ENCODE measurements at places on chromosomes 5 and 9.

- DNase-seq = no peak
Observed at GRCh38 chr5:109701792-109702191, 12.1 kb downstream of the MAN2A1 start.

- DNase-seq = no peak
Observed at GRCh38 chr5:73825736-73826135, 199.7 kb downstream of the ARHGEF28 start.

DNA sequence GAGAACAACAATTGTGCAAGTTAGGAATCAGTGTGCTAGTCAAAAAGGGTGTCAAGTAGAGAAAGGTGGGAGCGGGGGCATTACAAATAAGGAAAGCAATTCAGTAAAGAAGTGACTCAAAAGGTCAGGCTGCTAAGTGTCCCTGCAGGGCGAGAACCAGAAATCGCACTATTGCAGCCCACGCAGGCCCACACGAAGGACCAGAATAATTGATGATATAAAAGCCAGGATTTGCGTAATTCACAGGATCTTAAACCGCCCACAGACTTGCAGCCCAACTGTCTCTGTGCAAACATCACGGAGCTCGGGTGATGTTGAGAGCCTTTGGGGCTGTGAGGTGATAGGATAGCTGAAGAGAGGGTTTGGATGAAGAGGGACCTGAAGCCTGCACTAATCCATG is 349.0 kb downstream of the BRINP1 start:
- no peak for DNase-seq

GRCh38 chr5:179817890-179818745 is 2.6 kb upstream of the SQSTM1 start:
- DNase-seq = no peak

DNA sequence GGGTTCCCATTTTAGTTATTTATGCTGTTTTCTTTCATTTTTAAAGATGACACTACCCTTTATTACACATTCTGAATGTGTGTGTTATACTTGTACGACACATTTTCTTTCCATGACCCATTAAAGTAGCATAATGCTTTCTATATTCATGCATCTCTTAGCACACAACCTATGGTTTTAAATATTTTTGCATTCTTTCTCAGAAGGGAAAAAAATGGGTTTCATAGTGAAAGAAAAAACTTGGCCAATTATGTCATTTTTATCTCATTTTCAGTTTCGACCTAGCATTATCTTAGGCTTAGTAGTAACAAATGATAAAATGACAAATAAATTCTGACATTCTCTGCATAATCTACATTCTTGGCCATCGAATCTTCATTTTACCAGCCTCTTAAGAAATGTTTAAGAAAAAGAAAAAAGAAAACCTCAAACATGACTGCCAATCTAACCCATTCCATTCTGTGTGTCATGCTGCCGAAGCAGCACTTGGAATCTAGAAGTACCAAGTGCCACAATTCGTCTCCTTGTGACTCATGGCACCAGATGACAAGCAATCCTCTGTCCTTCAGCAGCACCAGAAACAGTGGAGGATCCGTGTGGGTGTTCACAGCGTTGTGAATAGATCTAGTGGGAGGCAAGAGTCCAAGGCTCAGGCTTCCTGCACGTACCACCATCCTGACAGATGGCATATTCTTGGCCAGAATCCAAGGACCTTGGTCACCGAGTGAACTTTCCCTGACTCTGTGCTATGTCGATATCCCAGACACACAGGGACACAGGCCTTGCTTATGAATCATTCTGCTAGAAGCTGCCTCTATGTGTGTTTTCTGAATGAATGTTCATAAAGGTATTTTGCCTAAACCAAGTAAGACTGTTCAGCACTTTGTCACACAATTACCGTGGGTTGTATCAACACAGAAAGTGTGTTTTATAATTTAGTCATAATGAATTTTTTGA is 502.7 kb downstream of the NR2F1-AS1 start:
- peak; percentile 85 for DNase-seq

GRCh38 chr5:53343187-53343586 is 137.2 kb upstream of the FST start:
- no peak for DNase-seq

- no peak for DNase-seq
Observed at GRCh38 chr5:172064358-172064757, 57.9 kb upstream of the FBXW11 start.

DNA sequence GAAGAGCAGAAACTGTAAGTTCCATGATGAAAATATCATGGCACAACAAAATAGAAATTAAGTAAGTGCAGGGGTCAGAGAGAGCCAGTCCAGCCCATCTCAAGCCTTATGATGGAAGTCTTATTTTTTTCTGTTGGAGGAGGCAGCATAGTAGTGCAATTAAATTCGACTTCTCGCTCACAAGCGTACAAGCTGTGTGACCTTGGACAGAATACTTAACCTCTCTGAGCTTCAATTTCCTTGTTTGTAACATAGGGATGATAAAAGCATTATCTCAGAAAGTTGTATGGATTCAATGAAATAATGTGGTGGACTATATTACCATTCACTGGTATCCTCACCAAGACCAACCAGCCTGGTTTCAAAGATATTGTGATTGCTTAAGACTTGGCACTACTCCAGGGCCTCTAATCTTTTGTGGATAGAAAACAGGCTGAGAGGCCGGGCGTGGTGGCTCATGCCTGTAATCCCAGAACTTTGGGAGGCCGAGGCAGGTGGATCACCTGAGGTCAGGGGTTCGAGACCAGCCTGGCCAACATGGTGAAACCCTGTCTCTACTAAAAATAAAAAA is 26.8 kb upstream of the MVB12B start:
- no peak for DNase-seq

- no peak for DNase-seq
Observed at GRCh38 chr9:136024696-136025316, 63.6 kb upstream of the UBAC1 start.

DNA sequence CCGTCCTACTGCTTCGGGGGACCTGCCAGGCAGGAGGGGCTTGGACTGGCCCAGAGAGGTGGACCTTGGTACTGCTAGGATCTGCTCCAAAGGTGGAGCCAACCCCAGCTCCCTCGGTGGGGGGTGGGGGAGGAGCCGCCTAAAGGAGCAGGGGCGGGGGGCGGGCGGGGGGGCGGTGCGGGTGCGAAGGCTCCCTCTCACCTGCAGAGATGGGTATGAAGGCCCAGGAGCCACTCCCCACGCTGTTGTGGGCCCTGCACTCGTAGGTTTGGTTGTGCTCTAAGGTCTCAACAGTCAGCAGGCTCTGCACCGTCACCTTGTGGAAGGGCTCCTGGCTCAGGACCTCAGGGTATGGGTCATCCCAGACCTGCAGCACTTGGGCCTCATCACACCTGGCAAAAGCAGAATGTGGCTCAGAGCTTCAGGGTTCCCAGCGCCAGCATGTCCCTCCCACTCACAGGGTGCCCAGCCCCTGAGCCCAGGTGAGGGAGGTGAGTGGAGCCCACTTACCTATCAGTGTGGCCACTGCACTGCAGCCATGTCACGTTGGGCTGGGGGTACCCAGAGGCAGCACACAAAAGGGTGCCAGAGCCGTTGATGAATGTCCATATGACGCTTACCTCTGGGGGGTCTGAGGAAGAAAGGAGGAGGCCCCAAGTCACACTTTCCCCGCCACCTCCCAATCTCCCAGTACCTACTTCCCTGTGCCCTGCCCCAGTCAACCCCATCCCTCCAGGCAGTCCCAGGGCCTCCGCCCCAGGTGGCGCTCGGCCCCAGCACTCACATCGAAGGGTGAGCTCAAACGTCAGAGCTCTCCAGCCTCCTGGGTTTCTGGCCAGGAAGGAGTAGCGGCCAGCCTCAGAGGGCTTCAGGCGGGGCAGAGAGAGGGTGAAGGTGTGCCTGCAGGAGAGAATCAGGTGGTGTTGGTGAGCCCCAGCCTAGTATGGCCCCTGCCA is 16.4 kb downstream of the CSF1R start:
- no peak for DNase-seq

- no peak for DNase-seq
Observed at GRCh38 chr5:88660264-88660946, 222.6 kb downstream of the MEF2C start.

DNA sequence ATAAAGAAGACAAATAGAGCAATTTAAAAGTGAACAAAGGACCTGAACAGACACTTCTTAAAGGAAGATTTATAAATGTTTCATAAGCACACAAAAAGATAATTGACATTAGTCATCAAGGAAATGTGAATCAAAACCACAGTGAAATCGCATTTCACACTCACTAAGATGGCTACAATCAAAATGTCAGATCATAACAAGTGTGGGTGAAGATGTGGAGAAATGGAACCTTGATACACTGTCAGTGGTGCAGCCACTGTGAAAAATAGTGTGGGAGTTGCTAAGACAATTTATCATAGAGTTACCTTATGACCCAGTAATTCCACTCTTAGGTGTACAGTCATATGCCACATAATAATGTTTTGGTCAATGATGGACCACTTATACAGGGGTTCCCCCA is 54.5 kb upstream of the HTR4 start:
- DNase-seq = no peak

DNA sequence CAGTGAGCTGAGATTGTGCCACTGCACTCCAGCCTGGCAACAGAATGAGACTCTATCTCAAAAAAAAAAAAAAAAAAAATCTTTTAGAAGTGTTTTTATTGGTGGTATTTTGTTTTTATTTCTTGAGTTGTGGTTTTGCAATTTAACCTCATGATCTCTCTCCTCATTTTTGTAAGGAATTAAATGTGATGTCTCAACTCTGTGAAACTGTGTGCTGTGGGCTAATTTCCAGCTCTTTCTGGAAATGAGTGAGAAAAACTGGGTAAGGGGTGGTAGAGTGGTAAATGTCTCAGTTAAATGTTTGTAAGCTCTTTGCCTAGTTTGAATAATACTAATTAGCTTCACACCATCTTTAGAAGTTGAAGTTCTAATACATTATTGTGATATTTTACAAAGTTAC is 29.0 kb downstream of the ACO1 start:
- DNase-seq = no peak
